ENCODE measurements at places on chromosomes 7 and 10.

GRCh38 chr10:132880128-132880981, 62.0 kb downstream of the CFAP46 start:
- no peak for DNase-seq

- no peak for DNase-seq
These were observed 85.2 kb downstream of the CHST15 start for GRCh38 chr10:124008187-124008586.

DNA sequence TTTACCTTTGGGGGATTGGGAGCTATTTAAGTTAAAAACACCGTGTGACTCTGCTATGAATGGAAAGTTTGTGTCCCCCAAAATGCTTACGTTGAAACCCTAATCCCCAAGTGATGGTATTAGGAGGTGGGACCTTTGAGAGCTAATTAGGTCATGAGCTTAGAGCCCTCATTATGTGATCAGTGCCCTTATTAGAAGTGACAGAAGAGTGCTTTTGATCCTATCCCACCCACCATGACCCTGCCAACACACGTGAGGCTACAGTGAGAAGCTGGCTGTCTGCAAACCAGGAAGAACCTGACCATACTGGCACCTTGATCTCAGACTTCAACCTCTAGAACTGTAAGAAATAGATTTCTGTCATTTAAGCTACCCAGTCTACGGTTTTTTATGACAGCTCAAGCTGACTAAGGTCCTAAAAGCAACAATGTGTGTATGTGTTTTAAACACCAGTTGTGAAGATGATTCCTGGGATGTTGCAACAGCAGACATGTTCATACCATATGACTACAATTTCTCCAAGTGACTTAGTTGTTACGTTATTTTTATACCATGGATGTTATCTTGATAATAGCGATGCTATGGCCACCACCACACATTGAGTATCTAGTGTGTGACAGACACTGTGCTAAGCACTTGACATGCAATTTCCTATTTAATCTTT, 124.4 kb downstream of the PIP4K2A start:
- no peak for DNase-seq

DNA sequence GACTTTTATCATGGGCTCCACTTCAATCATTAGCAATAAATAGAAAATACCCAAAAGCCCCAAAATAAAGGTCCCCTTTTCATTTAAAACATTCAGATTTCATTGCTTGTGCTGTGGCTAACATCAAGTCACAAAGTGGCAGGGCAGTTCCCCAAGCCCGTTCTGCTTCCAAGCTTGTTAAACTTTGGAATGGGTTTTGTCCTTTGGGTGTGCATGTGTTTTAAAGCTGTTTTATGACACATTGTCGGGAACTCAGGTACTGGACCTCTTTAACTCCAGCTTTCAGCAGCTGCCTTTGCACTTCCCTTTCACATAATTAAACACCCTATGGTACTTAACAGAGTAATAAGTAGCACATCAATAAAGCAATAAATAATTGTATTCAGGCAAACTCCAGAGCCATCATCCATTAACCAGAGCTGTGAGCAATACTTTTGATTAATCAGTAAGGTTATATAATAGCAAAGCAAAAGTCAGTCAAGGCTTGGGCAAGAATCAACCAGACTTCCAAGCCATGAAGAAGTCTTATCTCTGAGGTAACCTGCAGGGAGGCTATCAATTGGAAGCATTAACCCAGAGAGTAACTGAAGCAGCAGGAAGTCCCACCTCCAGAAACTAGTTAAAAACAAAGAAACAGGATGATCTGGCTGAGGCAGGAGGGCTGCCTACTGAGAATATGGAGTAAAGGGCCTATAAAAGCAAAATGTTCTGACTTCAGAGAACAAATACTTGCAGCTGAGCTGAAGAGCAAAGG, 56.1 kb upstream of the ARID5B start:
- DNase-seq = no peak

DNA sequence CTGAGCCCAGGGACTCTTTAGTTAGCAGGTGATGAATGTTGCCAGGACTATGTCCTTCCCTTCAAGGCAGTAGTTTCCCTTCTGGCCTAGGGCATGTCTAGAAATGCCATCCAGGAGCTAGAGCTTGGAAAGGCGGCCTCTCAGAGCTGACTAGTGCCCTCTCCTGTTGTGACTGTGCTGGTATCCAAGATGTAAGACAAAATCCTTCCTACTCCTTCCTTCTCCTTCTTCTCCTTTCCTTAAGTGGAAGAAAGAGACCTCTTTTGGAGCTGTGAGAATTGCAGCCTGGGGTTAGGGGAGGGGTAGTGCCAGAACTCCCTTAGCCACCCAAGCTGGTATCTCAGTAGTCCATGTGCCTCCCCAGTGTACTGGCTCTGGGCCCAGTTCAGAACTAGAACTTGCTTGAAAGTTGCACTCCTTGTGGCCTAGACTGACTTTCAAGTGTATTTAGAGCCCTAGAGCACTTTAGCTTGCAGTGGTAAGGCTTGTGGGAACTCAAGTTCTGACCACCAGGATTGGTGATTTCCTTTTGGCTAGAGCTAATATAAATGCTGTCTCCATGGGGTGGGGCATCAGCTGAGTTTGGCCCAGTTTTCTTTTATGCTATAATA, 118.8 kb downstream of the NPSR1 start:
- DNase-seq = no peak

DNA sequence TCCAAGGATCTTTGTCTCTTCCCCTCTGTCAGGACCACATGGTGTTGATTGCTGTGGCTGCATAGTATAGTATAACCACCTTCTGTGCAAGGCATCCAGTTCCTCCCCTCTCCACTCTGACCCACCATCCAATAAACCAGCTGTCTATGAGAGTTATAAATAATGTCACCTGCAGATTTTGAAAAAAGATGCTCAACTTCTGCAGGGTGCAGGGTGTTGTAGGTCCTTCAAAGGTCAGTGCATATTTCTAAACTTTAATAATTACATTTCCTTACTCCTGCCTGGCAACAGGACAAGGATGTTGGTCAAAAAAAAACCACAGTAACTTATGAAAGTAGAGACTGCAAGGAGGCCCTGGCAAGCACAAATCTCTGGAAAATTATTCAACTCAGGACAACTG, 166.2 kb downstream of the PKD1L1 start:
- no peak for DNase-seq

DNA sequence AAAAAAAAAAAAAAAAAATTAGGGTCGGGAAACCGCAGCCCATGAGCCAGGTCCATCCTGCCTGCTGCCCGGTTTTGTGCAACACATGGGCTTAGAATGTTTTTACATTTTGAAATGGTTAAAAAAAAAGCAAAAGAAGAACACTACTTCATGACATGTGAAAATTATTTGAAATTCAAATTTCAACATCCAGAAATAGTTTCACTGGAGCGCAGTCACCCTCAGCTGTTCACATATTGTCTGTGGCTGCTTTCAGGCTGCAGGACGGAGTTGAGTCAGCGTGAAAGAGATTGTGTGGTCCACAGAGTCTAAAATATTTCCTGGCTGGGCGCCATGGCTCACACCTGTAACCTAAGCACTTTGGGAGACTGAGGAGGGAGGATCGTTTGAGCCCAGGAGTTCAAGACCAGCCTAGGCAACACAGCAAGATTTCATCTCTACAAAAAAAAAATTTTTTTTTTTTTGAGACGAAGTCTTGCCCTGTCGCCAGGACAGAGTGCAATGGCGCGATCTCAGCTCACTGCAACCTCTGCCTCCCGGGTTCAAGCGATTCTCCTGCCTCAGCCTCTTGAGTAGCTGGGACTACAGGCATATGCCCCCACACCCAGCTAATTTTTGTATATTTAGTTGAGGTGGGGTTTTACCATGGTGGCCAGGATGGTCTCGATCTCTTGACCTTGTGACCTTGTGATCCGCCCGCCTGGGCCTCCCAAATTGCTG, 63.9 kb upstream of the ECHDC3 start:
- peak; percentile 75 for DNase-seq

DNA sequence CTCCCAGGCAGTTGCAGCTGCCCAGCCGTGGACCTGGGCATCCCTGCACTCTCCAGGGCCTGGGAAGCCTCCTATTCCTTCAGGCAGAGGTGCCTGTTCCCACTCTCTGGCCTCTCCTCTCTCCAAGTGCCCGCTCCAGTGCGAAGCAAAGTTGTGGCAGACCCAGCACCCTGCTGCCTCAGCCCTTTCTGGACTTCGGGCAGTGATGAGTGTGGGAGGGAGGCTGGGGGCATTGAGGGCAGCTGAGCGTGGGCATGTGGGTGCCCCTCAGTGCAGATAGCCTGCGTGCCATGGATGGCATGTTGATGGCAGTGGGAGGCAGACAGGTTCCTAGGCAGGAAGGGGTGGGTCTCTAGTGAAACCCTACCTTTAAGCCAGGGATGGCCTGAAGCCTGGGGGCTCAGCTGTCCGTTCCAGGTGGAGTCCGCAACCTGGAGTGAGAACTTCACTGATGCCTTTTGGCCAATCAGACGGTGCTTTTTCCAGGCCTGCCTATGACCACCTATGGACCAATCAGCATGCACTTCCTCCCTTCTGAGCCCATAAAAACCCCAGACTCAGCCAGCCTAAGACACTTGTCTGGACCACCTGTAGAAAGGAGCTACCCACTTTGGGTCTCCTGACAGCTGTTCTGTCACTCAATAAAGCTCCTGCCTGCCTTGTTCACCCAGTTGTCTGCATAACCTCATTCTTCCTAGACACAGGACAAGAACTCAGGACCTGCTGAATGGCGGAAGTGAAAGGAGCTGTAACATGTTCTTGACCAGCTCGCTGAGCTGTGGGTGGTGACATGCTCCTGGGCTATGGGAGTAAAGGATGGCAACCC, 26.1 kb downstream of the SVIL start:
- DNase-seq = no peak

DNA sequence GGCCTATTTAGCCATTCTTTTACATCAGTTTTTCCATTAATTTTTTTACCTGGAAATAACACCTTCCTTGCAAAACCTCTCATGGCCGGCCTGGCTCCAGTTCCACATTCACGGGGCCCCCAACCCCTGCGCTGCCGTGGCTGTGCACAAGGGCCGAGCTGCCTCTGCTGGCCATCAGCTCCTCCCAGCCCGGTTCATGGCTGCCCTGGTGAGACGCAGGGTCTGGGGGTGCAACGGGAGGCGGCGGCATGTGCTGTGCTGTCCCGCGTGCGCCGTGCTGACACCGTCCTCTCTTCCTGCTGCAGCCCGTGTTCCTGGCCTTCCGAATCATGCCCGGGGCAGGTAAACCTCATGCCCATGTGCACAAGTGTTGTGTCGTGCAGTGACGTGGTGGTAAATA, 4.4 kb downstream of the NKX6-2 start:
- no peak for DNase-seq

- DNase-seq = no peak
These were observed 24.2 kb downstream of the NCOA4 start for GRCh38 chr10:46006219-46006618.

GRCh38 chr10:133154996-133155778, 4.8 kb upstream of the KNDC1 start:
- no peak for DNase-seq

- no peak for DNase-seq
These were observed 33.8 kb downstream of the STK32C start for GRCh38 chr10:132273966-132274365.

DNA sequence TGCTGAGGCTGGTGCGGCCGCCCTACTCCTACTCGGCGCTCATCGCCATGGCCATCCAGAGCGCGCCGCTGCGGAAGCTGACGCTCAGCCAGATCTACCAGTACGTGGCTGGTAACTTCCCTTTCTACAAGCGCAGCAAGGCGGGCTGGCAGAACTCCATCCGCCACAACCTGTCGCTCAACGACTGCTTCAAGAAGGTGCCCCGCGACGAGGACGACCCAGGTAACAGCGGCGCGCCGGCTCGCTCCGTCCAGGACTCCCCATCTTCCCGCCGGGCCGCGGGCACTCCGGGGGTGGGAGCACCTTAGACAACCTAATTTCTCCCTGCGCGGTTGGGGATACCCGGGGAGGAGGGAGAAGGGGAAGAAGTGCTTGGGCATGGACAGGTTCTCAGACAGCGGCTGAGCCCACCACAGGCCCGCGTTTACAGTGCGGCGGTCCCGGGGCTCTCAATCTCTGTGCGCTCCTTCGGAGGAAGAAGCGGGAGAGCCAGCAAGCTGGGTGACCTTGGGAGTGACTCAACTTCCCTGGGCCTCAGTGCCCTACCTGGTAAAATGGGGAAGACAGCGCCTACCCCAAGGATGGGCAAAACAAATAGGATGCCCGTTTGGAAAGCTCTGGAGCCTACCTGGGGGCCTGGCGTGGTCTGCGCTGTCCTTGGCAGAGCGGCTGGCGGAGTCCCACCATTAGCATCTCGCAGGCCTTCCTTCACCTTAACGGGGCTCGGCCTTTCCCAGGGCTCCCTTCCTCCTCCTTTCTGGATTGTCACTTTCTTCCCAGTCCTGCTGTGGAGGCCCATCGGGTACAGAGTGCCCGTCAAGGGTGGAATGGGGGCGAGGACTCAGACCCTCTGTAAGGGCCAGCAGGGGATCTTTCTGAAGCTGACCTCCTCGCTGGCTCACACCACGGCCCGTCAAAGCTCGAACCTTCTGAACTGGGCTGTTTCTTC, 852 bp downstream of the FOXI2 start:
- no peak for DNase-seq
